ENCODE measurements at places on chromosomes 7 and 10.

DNA sequence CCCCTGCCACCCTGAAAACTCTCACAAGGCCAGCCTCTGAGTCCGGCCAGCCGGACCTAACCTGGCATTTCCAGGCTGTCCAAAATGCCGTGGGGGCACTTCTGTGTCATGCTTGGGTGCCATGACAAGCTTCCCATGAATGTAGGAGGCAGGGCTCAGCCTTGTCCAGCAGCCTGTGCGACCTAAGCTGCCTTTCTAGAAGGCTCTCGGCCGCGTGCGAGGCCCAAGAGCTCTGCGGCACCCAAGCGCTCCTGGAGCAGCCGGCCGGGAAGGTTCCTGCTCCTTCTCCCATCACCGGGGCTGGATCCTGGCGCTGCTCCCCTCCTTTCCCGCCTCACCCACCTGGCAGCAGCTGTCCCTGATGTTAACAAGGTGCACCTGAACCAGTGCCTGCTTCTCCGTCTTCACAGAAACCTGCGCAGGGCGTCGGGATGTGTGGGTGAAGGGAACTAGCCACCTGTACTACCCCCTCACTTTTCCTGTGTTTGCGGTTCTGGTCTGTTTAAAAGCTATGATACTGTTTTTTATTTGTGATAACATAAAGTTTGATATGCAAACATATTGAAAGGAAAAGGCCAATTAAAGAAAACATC is 6.1 kb downstream of the GPER1 start:
- DNase-seq: no peak

DNA sequence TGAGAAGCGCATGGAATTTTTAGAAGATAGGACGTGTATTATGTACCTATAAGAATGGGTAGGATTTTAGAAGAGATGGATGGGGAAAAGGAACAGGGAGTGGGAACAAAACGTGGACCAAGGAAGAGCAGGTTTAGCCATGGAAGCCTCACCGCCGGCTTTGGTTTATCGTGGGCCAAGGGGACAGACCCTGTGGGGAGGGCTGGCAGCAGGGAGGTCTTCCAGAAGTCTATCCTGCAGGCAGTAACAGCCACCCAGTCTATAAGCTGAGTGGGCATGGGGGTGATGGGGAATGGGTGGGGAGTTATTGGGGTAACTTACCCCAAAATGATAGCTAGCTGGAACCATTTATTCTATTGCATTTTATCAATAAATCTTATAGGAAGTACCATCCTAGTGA is 44.9 kb downstream of the IKZF1 start:
- DNase-seq: no peak

GRCh38 chr7:41465571-41465970 is 237.3 kb downstream of the INHBA start:
- DNase-seq: no peak

- DNase-seq: no peak
Observed at GRCh38 chr7:107078517-107078966, 34.0 kb downstream of the PRKAR2B start.

DNA sequence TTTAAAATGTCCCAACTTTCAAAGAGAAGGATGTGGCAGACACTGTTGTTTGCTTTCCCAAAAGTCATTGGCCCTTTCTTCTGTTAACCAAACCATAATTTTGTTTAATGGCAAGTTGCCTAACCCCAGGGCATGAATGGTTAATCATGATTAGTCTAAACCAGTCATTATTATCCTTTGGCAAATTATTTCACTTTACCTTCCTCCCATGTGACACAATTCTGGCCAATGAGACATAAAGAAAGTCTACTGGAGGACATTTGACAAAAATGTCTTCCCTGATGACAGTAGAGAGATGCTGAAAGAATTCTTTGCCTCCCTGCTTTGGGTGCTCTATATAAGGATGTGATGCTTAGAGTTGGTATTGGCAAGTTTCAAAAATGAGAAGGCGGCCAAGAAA is 101.9 kb downstream of the PODXL start:
- no peak for DNase-seq

GRCh38 chr7:2224491-2224928 is 8.2 kb downstream of the MAD1L1 start:
- no peak for DNase-seq

GRCh38 chr7:1197997-1198625 is 34.6 kb upstream of the UNCX start:
- DNase-seq: no peak

DNA sequence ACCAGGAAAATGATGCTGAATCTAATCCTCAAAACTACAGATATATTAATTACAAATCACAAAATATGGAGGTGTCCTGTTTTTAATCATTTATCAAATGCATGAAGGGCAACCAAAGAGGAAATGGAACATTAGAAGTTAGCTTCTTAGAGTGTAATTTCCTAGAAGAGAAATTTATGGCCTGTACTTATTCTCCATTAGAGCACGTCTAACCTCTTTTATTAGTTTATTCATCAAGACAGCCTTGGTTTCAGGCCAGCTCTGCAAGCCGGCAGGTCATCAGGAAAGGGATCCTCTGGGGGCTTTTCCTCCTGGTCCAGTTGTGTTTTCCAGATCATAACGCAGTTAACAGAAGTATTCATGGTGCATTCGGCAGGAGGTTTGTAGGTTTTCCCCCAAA is 517.6 kb downstream of the KCNMA1 start:
- DNase-seq: no peak

DNA sequence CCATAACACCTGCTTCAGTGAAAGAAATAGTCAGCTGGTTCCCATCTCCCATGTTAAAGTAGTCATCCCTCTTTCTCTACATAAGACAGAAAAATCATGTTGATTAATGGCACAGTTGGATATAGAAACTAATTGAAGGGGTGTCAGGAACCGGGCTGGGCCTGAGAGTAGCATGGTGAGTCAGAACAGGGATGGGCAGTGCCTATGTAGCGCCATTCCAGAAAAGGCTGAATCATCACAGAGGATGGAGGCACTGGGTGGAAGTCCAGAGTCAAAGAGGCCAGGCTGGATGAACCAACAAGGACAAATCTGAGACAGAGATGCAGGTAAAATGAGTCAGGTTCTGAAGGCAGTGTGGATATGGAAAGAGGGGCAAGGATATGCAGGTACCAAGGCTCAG is 201.2 kb downstream of the LHFPL3 start:
- DNase-seq: no peak

GRCh38 chr7:11706666-11707605 is 125.1 kb downstream of the THSD7A start:
- DNase-seq: no peak

DNA sequence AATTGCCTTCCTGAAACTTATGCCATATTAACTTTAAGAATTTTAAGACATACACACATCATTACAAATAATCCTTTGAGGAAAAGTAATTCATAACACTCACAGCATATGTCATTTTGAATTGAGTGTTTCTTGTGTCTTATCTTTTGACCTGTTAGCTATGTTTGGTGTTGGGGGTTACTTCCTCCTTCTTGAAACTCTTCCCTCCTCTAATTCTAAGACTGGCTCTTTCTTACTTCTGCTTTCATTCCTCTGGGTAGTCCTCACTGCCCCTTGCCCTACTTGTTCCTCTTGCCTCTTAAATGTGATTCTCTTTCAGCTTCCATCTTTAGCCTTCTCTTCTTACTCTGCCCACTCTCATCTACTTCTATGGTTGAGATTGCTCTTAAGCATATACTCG is 28.3 kb upstream of the PIP4K2A start:
- no peak for DNase-seq

DNA sequence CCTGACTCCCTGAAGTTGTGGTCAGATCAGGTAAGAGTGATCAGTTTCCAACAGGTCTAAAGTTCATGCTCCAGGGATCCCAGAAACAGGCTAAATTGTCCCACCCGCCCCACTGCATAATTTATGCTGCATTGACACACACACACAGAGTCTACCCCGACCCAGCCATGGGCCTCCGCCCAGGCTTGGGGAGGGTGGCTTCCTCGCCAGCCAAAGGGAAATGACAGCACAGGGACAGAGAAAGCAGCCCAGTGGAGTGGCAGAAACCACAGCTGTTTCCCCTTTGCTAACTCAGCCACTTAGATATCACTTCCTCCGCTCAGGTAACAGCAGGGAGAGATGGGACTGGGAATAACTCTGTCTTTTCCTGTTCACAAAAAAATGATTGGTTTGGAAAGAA is 9.4 kb downstream of the SH3PXD2A start:
- DNase-seq: no peak

GRCh38 chr10:125127986-125128385 is 32.4 kb downstream of the CTBP2 start:
- DNase-seq: no peak

DNA sequence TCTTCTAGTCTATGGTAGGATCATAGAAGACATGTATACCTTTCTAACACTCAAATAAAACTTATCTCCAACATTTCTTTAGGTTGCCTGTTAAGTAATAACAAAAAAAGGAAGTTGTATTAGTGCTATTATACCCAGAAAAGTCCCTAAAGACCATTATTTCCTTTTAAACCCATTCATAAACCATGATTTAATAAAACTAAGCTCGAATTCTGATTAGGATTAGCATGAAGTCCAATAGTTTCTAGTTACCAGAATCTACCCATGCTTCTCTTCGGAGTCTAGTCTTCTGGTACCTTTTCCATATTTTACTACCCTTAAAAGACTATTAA is 62.7 kb downstream of the USP6NL start:
- DNase-seq: no peak

- DNase-seq: no peak
Observed at GRCh38 chr10:21505711-21506278, 19.7 kb downstream of the SKIDA1 start.

- DNase-seq: no peak
Observed at GRCh38 chr10:132103116-132103910, 37.6 kb downstream of the JAKMIP3 start.

GRCh38 chr7:99362801-99363200 is 11.7 kb upstream of the ARPC1B start:
- no peak for DNase-seq

DNA sequence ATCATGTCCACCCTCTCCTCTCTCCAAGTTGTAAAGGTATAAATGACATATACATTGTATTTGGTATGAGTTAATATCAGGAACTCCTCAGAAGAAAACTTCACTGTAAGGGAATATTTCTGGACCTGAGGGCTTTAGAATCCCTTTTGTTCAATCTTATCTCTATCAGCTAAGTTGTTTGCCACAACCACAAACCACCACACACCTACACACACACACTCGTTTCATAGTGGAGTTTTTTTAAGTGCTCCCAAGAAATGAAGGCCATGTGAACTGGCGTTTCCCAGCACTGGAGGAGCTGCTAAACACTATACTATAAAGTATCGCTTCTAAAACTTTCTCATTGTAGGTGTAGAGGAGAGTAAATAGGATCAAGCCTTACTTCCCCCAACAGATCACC is 64.8 kb upstream of the GHITM start:
- no peak for DNase-seq

DNA sequence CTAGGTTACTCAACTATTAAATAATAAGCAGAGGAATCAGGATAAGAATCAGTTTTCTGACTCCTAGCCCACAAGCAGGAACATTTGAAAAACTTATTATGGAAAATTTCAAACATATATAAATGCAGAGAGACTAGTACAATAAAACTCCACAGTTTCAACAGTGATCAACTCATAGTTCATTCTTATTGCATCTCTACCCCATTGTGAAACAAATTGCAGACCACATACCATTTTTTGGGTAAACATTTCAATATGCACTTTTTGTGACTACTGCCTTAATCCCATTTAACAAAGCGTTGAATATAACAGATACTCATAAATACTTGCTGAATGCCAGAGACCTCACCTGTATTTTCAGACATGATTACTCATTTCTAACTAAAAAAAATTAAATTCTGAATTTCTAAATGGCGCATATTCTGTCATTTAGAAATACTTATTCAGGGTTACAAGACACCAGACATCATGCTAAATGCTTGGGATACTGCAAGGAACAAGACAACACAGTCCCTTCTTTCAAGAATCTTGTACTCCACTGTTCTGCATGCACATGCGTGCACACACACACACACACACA is 11.4 kb downstream of the CDK6 start:
- no peak for DNase-seq

- DNase-seq: no peak
Observed at GRCh38 chr7:101153969-101154692, at the start of gene AP1S1. Gene AP1S1 (plus strand): TSS chr7:101154476. CDS start chr7:101154515, 39 bp downstream.

GRCh38 chr7:116478834-116479233 is 20.7 kb upstream of the CAV2 start:
- no peak for DNase-seq

- DNase-seq: no peak
Observed at GRCh38 chr10:72012796-72013195, 48.6 kb downstream of the CHST3 start.

GRCh38 chr10:43869669-43870322 is 221.1 kb upstream of the ZNF32 start:
- no peak for DNase-seq

DNA sequence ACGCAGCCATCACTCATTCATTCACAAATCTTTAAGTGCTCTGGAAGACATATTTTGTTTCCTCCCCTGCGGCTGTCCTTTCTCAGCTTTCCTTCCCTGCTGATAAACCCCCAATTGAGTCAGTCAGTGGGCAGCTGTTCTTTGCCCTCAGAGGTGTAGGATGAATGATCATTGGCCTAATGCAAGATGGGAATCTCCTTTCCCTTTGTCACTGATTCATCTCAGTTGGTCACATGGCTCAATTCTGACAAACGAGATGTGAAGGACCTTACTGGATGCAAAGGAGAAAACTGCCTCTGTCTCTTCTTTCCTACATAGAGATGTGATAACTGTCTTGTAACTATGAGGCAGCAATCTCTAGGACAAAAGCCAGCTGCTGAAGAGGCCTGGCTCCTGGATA is 44.6 kb downstream of the COL28A1 start:
- DNase-seq: no peak

DNA sequence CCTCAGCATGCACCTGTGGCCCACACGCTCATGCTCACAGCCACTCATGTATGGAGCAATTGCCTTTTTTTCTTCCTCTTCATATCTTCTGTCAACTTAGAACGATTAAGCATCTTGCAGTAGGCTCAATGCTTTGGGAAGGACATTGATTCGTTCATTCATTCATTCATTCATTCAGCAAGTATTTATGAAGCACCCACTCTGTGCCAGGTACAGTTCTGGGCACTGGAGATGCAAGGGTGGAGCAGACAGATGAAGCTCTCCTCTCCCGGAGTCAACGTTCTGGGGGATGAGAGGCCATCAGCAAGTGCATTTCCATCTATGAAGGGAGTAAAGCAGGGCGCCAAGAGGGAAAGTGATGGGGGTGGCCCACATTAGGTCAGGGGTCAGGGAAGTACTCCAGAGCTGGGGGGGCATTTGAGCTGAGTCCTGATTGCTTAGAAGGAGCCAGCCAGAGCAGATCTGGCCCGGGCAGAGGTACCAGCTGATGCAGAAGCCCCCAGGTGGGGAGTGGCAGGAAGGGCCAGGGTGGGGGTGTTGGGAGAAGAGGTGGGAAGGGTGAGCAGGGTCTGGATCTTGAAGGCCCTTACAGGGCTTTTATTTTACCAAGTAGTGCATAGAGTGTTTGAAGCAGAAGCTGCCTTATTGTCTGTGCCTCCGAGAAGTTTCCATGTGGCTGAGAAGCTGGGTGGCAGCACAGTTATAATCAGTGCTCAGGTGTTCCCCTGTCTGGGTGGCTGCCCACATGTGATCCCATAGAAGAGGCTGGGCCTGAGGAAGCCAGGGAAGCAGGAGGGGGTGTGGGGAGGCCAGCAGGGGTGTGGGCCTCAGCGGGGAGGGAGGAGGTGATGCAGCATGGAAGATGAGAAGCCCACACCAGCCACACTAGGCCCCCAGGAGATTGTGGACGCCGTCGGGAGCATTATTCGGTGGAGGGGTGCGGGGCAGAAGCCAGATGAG is 36.2 kb downstream of the CHST3 start:
- no peak for DNase-seq

GRCh38 chr7:1721047-1721690 is 51.1 kb downstream of the ELFN1 start:
- no peak for DNase-seq
